ENCODE measurements at places on chromosomes 2 and 18.

DNA sequence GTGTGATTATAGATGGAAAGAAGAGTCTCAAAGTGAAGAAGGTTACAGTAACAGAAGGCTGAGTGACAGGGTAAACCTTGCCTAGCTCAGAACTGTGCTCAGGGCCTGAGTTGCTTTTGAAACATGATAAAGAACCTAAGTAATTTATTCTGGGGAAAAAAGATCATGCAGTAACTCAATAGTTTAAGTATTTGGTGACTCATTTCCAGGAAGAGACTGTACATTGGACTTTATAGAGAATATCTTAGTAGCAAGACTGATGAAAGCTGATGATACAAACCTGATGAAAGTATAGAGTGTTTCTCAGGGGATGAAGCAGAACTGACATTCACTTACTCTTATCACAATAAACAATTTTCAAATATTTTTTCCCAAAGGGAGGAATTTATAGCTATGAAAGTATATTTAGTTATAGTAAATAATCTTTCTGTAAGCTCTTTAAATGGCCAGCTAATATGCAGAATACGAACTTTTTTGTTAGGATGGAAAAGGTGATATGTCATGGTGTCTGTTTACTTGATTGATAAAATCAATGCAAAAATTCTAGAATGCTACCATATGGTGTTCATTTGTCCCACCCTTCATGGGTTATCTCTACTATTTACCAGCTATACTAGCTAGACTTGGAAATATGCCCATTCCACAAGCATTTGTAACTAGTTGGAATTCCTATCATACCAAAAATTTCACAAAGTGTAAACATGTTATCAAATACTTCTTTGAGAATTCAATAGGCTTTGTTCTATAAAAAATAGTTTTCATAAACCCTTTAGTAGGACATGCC, 1265.5 kb upstream of the ACVR2A start:
- no peak for DNase-seq

DNA sequence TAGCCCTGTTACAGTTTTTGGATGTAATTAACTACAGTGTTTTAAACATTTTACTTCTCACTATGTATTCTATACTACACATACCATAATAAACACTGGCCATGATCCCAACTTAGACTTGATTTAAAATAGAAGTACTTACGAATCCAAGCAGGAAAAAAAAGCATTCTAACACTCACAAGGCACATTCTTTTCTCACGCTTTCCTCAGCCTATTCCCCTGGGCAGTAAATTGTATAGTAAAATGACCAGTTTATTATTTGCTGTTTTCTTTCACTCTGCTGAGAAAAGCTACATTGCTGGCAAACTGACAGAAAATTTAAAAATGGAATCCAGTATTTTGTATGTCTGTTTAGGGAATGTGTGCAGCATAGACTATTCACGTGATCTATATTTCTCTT, 2.8 kb upstream of the TANC1 start:
- no peak for DNase-seq

- DNase-seq, result no peak
Observed at GRCh38 chr2:120381661-120382060, 35.7 kb downstream of the INHBB start.

DNA sequence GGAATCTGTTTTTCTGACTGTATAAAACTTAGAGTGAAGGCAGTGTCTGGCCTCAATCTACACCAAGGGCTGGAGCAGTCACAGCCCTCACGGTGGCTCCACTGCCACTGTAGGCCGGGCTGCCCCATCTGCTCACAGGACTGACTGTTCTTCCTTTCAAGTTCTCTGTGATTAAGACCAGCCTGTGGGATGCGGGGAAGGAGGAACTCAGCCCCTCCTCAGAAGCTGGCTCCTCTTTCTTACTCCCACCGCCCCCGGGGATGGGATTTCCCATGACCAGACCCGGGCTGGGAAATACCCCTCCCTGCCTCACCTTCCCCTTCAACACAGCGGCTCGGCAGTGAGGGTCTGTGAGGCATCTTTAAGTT, 106.0 kb downstream of the COPS8 start:
- DNase-seq, result no peak

- DNase-seq, result no peak
Observed at GRCh38 chr2:65607662-65608305, 175.4 kb upstream of the SPRED2 start.

DNA sequence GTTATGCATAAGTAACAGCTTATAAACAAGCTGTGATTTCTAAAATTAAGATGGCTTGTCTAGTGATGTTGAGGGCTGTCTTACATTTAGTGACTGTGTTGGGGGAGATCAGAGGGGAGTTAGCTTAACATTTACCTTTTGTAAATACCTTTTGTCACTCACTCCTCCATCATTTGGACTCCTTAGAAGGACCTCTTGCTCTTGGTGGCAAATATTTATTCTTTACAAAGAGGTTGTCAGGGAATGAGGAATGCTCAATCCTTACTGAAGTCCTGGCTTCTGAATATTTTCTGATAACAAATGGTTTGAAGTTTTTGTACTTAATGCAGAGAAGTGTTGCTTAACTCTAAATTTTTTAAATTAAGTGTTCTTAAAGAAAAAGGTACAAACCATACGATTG, 438.8 kb upstream of the FAM98A start:
- DNase-seq, result no peak

DNA sequence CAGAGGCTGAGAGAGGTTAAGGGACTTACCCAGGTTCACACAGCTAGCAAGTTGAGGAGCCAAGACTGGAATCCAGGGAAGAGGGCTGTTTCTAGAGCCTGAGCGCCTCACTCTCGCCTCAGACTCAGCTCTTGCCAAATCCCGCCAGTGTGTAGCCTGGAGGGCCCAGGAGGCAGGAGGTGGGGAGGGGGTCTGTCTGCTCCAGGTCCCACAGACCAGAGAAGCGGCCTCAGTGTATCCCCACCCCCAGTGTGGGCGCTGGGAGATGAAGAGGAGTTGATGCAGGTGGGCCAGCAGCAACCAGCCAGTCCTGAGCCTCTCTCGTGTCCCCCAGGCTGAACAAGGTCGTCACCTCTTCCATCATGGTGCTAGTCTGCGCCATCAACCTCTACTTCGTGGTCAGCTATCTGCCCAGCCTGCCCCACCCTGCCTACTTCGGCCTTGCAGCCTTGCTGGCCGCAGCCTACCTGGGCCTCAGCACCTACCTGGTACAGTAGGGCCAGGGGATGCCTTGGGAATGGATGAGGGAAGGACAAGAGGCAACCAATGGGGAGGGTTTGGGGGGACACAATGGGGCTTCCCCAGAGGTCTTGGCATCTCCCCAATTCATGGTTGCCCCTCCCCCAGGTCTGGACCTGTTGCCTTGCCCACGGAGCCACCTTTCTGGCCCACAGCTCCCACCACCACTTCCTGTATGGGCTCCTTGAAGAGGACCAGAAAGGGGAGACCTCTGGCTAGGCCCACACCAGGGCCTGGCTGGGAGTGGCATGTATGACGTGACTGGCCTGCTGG, 5.2 kb upstream of the CTDSP1 start:
- DNase-seq, result no peak

- DNase-seq, result no peak
Observed at GRCh38 chr2:101232770-101233169, 19.9 kb upstream of the CNOT11 start.

DNA sequence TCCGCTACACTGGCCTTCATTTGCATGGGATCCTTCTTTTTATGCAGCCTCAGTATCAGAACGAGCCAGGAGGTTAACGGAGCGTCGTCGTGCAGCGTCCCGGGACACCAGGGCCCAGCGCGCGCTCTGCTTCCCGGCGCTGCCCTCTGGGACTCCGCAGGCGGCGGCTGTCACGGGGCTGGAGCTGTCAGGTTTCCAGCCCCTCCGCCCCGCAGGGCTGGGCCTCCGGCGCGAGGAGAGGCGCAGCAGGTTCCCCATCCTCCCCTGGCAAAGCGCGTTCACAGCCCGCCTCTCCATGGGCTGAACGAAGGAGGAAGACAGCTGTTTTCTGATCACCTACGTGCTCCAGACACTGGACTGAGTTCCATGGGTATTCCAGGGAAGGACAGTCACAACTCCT, 12.5 kb upstream of the PAX8 start:
- DNase-seq, result no peak

- DNase-seq, result no peak
Observed at GRCh38 chr18:79819968-79820351, 22.2 kb downstream of the KCNG2 start.

DNA sequence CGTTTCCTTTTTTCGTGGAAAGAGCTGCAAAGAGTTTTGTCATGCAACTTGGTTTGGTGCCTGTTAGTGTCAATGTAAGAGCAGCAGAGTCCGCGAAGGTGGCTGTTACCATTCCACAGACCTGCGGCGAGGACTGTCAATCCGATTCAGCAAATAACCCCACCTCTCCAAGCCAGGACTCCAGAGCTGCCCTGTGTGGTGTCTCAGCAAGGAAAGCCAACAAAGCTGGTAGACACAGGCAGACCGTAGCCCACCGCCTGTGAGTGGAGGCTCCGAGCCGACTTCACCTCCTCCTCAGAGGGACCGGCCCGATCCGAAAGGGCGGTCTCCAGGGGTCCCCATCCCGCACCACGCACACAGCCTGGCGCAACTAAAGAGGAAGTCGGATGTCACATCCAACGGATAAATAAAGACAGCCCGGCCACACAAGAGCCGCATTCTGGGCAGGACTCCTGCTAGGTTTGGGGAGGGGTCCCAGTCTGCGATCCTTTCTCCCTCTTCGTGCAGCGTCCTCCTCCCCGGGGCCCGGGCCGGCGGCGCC, 819 bp downstream of the ANKRD44 start:
- DNase-seq, result no peak

- no peak for DNase-seq
Observed at GRCh38 chr2:239824046-239824694, 201.0 kb downstream of the NDUFA10 start.
